ENCODE measurements at places on chromosomes 12 and 14.

- DNase-seq: no peak
Measured at GRCh38 chr14:63478437-63478852, 64.7 kb downstream of the PPP2R5E start.

- no peak for DNase-seq
Measured at GRCh38 chr14:75162631-75163030, 13.8 kb downstream of the TMED10 start.

DNA sequence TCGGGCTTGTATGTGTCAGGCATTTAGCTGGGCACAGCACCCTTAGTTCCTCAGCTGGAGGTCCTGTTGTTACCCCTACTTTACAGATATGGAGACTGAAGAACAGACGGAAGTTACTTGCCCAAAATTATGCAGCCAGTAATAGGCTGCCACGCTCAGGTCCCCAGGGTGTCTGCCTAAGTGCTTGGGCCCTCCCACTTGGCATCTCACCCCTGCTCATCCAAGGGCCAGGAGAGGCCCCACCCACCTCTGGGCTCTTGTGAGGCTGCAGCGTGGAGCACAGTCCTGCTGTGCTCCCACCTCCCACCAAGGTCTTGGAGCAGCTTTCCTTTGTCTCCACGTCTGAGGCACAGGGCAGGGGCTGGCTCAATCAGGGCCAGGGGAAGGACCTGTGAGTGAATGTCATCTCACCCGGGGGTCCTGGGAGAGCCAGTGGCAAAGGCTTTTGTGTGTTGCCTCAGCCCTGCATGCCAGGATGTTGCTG, 64.6 kb downstream of the BEGAIN start:
- DNase-seq: no peak

GRCh38 chr12:105670672-105671071, 340.2 kb downstream of the C12orf75 start:
- no peak for DNase-seq

- DNase-seq: no peak
Measured at GRCh38 chr14:91329486-91330014, 85.0 kb upstream of the GPR68 start.

- no peak for DNase-seq
Measured at GRCh38 chr12:12278899-12279298, 12.1 kb upstream of the LRP6 start.

DNA sequence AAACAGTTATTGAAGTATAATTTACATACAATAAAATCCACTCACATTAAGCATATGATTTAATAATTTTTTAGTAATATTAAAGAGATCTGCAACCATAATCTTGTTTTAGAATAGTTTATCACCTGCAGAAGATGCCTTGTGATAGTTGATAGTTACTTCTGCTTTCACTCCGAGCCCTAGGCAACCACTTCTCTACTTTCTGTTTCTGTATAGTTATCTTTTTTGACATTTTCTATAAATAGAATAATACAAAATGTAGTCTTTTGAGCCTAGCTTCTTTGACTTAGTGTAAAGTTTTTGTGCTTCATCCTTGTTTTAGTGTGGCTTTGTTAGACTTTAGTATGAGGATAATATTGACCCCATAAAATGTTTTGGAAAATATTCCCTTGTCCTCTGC, 111.0 kb downstream of the MNAT1 start:
- peak; percentile 3 for DNase-seq

DNA sequence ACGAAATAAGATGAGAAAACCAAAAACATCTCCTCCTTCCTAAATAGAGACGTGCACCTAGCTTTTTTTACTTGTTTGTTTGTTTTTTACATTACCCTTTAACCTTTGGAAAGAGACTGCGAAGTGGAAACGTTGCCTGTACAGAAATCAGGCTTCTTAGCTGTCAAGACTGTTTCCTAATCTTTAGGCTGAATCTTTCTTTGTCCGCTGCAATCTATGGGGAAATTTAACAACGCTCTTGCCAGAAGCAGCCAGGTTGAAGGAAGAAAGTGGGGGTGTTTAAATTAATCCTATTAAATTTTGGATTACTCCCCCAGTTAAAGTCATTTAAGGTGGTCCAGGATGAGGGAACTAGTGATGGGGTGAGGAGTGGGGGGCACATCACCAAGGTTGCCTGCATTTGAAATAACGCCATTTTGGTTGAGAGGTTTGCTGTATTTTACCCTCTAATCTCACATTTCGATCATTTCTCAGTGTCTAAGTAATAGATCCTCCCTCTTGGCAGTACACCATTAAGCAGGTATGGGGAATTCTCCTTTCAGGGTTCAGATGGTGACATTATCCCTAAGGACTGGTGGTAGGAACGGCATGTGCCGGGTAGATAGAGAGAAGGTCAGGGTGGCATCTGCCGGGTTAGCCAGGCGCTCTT, 2.6 kb downstream of the FLRT2 start:
- DNase-seq: no peak

Measured in GM12891 (cell line).